AML-193 (cell line): ENCODE measurements at places on chromosomes 3 and 15.

DNA sequence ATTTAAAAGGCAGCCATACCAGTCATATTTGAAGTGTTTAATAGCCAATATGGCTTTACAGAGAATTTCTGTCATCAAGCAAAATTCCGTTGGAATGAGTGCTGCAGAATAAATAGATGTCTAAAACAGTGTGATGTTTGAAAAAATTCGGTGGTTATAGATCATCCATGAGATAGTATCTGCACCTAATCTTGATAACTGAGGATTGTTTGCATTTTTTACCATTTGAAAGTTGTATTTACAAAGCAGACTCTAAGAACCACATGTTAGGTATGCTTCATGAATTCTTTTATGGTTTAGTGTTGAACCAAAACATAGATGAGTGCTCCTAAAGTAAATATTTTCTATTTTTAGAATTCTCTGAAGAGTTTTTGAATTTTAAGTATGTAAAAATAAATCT, 476.1 kb downstream of the NAALADL2 start:
- DNase-seq, result no peak

DNA sequence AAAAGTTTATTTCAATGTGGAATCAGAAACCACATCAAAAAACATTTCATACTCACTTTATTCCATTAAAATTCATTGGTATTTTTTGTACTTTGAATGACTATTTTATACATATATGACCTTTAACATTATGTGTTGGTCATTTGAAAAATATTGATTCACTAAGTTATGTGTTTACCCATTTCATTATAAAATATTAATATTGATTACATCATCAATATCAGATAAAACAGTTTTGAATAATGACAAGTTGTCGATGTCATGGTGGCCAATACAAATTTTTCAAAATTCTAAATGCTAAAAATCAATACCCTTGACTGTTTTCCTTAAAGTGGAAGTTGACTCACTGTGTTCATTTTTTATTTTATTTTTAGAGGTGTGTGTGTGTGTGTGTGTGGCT, 239.7 kb upstream of the ROBO1 start:
- no peak for DNase-seq

DNA sequence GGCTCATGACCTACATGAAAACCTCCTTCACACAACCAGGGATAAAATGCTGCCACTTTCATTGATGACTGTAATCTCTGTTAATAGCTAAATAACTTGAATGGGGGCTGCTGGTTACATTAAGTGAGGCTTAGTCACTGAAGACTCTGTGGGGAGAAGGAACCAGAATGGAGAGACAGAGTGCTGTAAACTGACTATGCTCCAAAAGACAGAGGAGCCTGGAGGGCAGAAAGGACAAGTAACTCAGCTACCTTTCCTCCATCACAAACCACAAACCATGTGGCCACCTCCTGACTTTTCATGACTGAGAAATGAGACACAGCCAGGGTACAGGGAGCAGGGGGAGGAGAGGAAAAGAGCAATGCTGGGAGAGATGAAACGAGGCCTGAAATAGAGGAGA, 97.1 kb upstream of the TRIM42 start:
- DNase-seq, result no peak

GRCh38 chr3:117193390-117193789, 483.8 kb downstream of the TUSC7 start:
- no peak for DNase-seq

GRCh38 chr3:101102678-101103296, 109.6 kb upstream of the ABI3BP start:
- no peak for DNase-seq

DNA sequence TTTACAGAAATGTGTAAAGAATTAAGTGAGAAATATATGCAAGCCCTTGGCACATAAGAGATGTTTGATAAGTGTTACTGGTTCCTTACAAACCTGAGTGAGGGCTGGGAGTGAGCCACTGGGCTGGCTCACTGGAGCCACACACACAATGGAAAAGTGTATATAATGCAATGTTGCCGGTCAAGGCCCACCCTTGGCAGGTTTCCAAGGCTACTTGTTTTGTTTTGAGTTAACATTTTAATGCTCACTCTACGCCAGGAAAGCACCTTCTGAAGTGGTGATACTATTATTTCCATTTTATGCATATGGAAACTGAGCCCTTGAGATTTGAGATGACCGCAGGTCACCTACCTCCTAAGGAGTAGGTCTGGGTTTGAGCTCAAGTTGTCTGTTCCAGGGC, 71.8 kb upstream of the FHIT start:
- no peak for DNase-seq
